Amniotic stem cell (primary cell): ENCODE measurements at places on chromosomes 13 and 19.

GRCh38 chr13:93589788-93590187, 363.2 kb downstream of the GPC6 start:
- DNase-seq = no peak

DNA sequence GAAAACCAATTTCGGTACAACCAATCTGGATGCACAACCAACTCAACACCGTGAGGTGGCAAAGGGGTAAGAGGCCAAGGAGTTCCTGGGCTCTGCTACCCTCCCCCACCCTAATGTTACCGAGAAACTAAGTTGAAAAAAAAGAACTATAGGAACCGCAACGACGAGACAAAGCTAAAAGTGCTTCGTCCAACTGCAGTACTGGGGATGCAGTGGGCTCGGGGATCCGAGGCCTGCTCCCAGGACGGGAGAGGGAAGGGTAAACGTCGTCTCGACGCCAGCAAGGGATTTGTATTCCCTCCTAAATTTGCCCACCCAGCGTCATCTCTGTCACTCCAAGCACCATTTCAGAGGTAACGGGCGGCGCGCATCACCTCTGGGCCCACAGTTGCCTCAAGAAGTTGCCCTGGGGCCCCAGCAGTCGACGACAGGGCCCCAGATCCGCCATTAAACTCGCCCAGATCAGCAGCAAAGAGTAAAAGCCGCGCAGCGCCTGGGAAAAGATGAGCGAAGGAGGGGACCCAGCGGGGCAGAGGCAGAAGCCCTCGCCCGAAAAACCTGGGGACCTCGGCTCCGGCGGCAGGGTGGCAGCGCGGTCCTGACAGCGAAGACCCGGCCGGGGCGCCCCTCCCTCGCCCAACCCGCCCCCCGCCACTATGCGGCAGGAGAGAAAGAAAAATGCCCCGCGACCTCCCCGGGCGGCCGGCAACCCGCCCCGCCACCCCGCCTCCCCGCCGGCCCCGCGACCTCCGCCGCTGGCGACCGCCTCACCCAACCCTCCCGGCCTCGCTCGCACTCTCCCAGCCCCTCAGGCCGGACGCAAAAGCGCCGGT, 752 bp downstream of the ZMYM5 start:
- DNase-seq = no peak

- no peak for DNase-seq
Observed at GRCh38 chr13:105735281-105735680, 800.2 kb downstream of the EFNB2 start.

- no peak for DNase-seq
Observed at GRCh38 chr19:10049626-10050025, 36.3 kb downstream of the RDH8 start.

- DNase-seq = no peak
Observed at GRCh38 chr13:42028113-42028799, 20.2 kb upstream of the DGKH start.

DNA sequence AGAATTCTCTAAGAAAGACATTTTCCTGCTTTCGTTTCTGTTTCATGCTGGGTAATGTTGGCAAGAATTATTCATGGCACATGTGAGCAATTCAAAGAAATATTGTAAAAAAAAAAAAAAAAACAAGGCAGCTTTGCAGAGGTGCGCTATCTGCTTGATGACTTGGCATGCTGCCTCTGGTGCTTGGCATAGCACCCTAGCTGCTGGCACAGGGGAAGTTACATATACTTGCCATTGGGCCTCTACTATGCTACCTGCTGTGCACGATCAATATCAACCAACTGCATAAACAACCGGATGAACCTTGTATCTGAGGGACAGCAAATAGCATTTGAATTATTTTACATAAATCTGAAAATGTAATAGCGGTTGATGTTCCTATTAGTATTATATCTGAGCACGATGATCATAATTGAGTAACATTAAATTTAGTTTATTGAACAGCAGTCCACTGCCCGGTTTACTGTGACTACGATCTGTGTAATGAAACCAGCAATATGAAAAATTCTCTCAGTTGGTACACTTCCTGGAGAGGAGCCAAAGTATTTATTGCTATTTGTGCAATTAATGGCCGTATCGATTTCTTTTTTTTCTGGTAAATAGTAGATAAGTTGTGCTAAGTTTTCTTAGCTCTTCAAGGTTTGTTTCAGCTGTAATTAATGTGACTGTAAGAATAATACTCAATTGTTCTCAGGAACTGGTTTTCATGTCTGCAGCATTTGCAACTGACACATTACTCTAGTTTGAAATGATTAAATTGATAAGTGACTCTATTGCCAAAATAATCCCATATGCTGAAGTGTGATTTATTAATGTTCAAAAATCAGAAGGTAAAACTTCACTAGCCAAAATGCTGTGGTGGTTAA, 717.3 kb downstream of the DACH1 start:
- no peak for DNase-seq
